ENCODE measurements at places on chromosomes 2 and 18.

DNA sequence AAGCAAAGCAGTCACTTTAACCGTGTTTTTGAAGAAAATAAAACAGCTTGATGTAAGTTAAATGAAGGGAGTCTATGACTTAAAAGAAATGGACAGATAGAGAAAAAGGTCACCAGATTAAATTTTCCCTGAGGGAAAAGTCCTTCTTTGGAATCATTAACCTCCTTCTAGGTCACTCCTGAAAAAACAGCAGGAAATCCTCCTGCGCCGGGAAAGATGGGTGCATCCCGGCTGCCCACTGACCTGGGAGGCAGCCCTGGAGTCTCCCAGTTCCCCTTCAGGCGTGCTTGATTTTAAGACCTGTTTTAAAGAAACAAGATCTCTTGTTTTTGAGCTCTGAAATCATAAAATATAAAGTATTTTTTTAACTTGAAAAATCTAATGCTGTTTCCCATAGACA lies 18.4 kb upstream of the ZNF521 start:
- DNase-seq = no peak

- no peak for DNase-seq
Observed at GRCh38 chr2:134500211-134500935, 218.4 kb downstream of the TMEM163 start.

GRCh38 chr2:22213237-22213636 lies 1089.5 kb downstream of the TDRD15 start:
- DNase-seq = no peak

DNA sequence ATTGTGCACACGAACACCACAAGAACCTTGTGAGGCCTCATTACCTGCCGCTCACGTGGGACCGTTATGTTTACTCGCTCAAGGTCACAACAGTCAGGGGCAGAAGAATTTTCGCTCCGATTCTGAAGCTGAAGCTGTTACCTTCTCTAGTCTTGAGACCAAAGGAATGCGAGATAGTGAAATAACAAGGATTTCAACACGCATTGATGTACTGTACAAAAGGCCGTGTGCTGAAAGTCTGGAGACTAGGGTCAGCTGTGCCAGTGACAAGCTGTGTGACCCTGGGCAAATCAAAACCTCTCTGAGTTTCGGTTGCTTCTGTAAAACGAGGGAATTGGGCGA lies 583 bp downstream of the NEMP2 start:
- DNase-seq = no peak

- no peak for DNase-seq
Observed at GRCh38 chr18:26205318-26205717, 20.9 kb upstream of the TAF4B start.

Measured in HCT116 (cell line).